ENCODE measurements at places on chromosomes 3 and 15.
A peak's percentile ranks its signal among the peaks of the same experiment; 100 is the strongest.

DNA sequence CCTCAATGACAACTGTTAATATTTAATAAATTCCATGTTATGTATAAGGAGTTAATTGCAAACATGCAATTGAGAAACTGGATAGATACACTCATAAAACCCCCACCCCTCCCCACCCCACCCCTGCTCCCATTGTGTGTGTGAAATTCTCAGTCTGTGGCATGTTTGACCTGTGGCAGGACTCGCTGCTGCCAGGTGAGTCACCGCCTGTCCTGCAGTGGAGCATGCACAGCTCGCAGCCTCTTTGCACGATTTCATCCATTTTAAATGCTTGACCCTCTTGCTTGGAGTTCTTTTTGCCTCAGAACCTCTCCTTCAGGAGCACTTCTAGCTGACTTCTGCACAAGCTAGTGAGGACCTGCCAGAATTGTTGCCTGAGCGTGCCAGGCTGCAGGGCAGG is 5.3 kb upstream of the APEH start:
- DNase-seq: no peak

GRCh38 chr3:108608750-108609149 is 19.2 kb downstream of the DZIP3 start:
- no peak for DNase-seq

DNA sequence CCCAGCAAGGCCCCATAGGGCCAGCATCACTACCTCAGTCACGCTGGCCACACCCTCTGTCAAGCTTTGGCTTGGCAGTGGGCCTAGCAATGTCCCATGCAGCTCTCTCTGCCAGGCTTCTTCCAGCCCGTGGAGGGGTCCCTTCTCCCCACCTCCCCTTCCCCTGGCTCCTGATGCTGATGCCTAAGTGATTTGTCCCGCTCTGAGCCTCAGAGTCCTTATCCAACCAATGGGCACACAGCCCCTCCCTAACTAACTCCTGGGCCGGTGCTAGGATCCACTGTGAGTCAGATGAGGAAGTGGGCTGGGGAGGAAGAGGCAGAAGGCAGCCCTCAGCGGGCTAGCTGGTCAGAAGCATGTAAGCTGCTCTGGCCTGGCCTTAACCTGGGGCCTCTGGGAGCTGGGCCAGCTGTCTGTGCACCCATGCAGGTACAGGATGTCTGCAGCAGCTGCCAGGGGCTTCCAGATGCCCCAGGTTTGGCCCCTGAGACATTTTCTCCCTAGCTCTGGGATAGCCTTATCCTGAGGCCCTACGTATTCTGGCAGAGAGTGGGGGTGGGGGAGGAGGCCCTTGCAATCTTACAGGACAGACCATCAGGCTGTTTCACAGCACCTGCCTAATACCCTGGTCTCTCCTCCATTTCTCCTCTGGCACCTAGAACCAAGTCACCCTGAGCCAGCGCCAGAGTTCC is 740 bp upstream of the ZBTB47 start:
- DNase-seq: no peak

DNA sequence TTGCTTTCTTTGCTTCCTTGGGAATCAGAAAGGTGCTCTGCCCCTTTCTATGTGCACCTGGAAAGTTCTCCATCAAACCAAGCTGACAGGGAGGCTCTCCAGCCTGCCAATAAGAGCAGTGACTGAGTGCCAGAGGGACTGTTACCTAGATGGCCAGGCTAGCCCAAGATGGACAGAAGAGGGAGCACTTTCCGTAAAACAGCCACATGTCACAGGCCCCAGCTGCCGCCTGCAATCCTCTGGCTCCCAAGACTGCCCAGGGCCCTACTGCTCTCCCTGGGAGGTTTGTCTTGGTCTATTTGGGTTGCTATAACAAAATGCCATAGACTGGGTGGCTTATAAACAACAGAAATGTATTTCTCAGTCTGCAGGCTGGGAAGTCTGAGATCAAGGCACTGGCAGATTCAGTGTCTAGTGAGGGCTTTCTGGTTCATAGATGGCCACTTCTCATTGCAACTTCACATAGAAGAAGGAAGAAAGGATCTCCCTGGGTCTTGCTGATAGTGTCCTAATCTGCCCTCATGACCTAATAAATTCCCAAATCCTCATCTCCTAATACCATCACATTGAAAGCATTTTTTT is 72.3 kb downstream of the TAMM41 start:
- peak; percentile 2 for DNase-seq

- DNase-seq: no peak
Observed at GRCh38 chr3:27325419-27325818, 43.8 kb downstream of the NEK10 start.

DNA sequence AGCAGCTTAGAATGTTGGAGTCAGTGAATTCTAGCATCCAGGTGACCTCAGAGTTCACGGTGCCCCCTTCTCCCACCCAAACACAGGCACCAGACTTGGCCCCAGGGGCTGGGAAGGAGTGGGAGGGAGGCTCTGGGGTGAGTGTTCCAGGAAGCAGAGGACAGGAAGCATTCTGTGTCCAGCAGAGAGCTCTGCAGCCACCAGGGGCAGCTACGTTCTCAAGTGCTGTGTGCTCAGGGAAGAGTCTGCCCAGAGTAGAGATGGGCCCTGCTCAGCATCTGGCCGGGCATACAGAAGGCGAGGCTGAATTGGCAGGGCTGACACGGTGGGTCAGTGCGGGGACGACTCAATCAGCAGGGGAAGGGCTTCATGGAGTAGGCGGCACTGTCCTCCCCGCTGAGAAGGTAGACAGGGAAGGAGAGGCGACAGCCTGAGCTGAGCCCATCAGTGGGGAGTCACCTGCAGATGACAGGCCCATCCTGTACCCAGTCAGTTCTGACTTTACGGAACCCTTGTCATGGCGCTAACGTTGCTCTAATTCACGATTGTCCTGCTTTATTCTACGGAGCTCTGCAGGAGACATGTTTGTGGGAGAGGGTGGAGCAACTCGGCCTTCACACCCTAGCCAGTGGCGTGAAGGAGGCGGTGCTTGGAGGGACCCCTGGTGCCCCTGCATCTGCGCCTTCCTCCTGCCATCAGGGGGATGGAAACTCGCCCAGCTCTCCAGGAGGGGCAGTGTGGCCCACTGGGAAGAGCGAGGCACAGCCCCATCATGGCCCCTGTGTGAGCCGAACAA is 82.2 kb downstream of the C3orf70 start:
- no peak for DNase-seq

DNA sequence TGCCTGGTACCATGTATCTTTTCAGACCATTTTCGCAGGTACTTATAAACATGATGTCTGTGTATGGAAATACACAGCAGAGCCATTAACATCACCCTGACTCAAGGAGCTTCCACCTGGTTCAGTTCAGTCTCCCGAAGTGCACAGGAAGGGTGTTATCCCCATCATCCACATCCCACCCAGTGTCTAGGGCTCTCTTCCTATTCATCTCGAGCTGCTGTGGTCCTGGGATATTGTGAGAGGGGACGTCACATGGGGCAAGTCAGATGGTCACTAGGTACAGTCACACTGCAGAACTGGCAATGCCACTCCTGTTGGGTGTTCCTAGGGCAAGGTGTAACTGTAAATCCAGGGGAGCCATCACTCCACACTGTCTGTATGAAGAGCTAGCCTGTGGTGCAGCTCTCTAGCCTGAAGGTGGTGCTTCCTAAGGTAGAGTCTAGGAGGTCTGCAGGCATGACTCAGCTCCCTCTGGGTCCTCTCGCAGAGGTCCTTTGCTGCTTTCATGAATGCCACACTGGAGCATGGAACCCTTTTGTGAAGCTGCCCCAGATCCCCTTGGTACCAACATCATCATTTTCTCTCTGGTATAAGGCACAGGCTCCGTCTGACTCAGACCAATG is 13.9 kb downstream of the ISLR2 start:
- DNase-seq: no peak

DNA sequence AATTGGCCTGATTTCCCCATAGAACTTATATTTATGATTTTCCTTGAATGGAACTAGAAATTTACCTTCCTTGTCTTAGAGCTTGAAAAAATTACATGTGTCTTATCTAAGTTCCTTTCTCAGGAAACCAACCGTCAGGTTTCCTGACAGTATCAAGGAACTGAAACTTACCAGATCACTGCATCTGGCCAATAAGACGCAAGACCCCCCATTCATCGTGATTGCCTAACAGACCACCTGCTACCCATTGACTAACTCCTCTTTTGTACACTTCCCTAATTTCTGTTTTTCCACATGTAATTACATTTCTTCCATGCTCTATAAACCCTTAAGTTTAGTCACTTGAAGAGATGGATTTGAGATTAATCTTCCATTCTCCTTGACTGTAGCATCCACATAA is 517.2 kb upstream of the CBLB start:
- no peak for DNase-seq

DNA sequence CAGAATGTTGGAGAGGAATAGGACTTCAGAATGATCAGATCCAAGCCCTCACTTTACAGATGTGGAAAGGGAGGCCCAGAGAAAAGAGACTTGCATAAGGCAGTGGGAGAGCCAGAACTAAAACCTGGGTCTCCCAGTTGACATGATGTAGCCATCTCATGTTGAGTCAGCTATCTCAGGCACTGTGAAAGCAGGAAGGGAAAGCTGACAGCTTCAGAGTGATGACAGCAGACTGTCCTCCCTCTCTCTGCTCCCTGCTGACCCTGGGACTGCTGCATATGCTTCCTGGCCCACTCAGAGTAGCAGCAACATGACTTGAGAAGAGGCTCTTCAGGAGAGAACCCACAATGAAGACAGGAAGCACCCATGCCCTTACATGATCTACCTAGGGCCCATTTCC is 14.7 kb downstream of the FHIT start:
- no peak for DNase-seq

- DNase-seq: no peak
Observed at GRCh38 chr3:119911748-119912147, 129.8 kb downstream of the NR1I2 start.

- no peak for DNase-seq
Observed at GRCh38 chr3:98326945-98327344, 26.7 kb upstream of the OR5K4 start.

DNA sequence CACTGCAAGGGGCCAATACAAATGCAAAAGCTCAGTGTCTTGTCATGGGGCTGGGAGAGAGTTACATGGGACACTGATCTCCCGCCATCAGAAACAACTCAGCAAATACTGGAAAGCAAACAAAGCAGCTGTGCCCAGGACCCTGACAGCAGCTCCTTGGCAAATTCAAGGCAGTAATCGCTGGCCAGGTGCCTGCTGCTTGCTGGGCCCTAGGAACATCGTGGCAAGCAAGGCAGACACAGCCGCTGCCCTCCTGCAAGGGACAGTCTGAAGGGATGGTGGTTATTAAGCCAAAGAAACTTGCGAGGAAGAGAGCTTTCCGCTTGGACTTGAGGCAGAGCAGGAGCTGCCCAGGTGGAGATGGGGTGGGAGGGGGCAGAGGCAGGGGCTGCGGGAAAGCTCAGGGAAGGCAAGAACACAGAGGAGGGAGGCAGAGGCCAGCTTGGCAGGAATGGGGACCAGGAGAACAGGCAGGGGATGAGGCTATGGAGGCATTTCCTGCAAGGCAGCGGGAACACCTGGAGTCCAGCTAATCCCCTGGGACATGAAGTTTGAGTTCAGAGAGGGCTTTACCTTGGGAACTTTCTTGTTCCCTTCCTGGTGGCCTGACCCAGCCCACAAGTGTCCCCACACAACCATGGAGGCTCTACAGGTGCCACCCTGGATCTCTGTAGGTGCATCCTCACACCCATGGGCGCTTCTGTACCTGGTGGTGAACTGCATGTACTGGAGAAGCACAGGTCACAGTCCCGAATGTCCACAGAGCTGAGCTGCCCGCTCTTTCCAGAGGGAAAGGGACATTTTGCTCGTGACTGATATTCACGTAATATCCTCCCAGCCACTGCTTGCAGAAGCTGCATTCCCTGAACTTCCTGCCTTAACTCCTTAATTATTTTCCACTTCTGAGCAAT is 78.7 kb upstream of the ATP2B2 start:
- DNase-seq: no peak

- DNase-seq: no peak
Observed at GRCh38 chr3:70352215-70352614, 39.8 kb upstream of the MDFIC2 start.

DNA sequence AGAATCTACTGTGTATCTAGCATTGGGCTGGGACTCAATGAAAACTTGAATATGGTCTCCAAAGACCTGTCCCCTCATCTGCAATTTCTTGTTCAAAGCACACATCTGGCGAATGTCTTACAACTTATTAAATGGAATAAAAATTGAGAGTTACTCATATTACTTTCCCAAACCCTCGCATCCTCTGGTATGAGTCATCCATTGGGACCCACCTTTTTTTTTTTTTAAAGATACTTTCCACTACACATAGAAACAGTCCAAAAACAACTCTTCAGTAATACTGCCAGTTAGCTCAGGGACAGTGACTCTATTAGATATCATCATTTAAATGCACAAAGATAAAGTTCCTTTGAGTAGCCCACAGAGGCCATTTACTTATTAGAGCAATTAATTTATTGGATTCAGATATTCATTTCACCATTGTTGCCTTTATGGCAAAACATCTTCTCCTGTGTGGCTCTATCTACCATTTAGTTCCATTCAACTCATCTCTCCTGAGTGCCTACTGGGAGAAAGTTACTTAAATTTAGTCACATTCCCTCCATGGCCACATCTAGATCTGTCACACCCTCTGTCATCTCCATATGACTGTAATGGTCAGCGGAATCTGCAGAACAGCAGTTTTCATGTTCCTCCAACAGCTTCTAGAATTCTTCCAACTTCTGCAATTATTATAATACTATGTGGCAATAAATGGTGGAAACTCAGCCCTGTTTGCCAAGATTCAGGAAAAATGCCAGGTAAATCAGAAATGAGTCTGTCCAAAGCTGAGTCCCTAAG is 77.9 kb upstream of the ARHGEF3 start:
- no peak for DNase-seq

- DNase-seq: no peak
Observed at GRCh38 chr15:77746254-77747174, 113.8 kb upstream of the LINGO1 start.

GRCh38 chr3:79233431-79234060 is 534.3 kb downstream of the ROBO1 start:
- DNase-seq: no peak

DNA sequence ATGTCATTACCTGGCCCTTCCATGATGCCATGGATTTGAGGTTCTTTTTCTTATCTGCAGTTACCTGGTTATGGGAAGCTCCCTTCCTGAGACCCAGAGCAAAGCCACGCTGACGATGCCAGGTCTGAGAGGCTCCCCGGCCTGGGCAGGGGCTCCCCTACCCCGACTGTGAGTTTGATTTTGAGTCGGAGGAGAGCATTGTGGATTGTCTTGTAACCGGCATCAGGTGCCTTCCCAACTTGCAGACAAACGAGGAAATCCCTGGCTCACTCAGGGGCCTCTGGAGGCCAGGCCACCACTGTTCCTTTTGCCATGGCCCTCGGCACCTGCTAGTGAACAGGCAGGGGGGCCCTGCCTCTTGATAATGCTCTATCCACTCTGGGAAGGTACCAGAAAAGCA is 151.4 kb downstream of the ATP10A start:
- no peak for DNase-seq

GRCh38 chr3:51955175-51955892 is at the start of gene GPR62:
Gene GPR62 (plus strand): TSS chr3:51955381. CDS start chr3:51955653, 272 bp downstream.
- DNase-seq: peak; percentile 85

GRCh38 chr3:49602877-49603411 is 48.7 kb downstream of the BSN start:
- DNase-seq: no peak

GRCh38 chr15:67741308-67741707 is 84.0 kb upstream of the SKOR1 start:
- DNase-seq: no peak

- DNase-seq: no peak
Observed at GRCh38 chr3:179026636-179027035, 45.0 kb downstream of the ZMAT3 start.

- peak; percentile 71 for DNase-seq
Observed at GRCh38 chr15:78108300-78109084, 16.1 kb downstream of the SH2D7 start.

- no peak for DNase-seq
Observed at GRCh38 chr15:88225461-88225860, 31.1 kb downstream of the NTRK3 start.

Measured in anterior cingulate cortex (tissue), 58 donors.